ENCODE measurements at places on chromosomes 16 and 17. TPM values are rescaled to one million over a fixed set of nuclear protein-coding genes. Genes with fewer than 3 reads are reported as not detected.
A peak's percentile ranks its signal among the peaks of the same experiment; 100 is the strongest.

FBXL20 gene
- polyA plus RNA-seq, result 1.5 TPM

GRCh38 chr17:78034429-78035091 is 76.1 kb downstream of the TNRC6C start:
- no peak for DNase-seq
- no peaks in the 10 kb centered on the region for H3K4me1 ChIP-seq
- H3K4me3 ChIP-seq, result no peak overlapping the region

- H3K27me3 ChIP-seq, result no peaks in the 10 kb centered on the region
- no peak overlapping the region for H3K4me3 ChIP-seq
- no peak for DNase-seq
- H3K36me3 ChIP-seq, result no peaks in the 10 kb centered on the region
Observed at GRCh38 chr17:21379080-21379711, 3.0 kb downstream of the KCNJ12 start.

GRCh38 chr17:68512960-68513474 is 787 bp downstream of the PRKAR1A start:
- peaks cover 30% of the 10 kb centered on the region for H3K4me1 ChIP-seq
- H3K27me3 ChIP-seq, result no peaks in the 10 kb centered on the region
- H3K36me3 ChIP-seq, result peaks cover 11% of the 10 kb centered on the region
- peak overlapping the region; percentile 96 for H3K27ac ChIP-seq

GRCh38 chr17:45172541-45173286 is 11.0 kb downstream of the HEXIM2 start:
- DNase-seq, result peak; percentile 44
- peak overlapping the region; percentile 17 for H3K27ac ChIP-seq
- H3K27me3 ChIP-seq, result no peaks in the 10 kb centered on the region
- H3K4me1 ChIP-seq, result peaks cover 16% of the 10 kb centered on the region
- peak overlapping the region; percentile 11 for H3K4me3 ChIP-seq

TK2 gene
- polyA plus RNA-seq, result 3.9 TPM

GRCh38 chr16:84136331-84137125 is 8.4 kb downstream of the HSDL1 start:
- H3K4me1 ChIP-seq, result no peaks in the 10 kb centered on the region
- DNase-seq, result no peak
- H3K27ac ChIP-seq, result no peak overlapping the region
- no peaks in the 10 kb centered on the region for H3K27me3 ChIP-seq
- no peak overlapping the region for H3K4me3 ChIP-seq

GRCh38 chr16:5874899-5875298 is 777.3 kb upstream of the EEF2KMT start:
- H3K4me3 ChIP-seq, result no peak overlapping the region
- H3K4me1 ChIP-seq, result no peaks in the 10 kb centered on the region
- no peaks in the 10 kb centered on the region for H3K36me3 ChIP-seq
- no peak overlapping the region for H3K27ac ChIP-seq

EMC6 gene
- 104 TPM for polyA plus RNA-seq

All from CD4-positive, alpha-beta memory T cell (primary cell).